PC-9 (cell line): ENCODE measurements at places on chromosomes 4 and X.
A peak's percentile ranks its signal among the peaks of the same experiment; 100 is the strongest.

- no peak for DNase-seq
These were observed 65.3 kb downstream of the NYX start for GRCh38 chrX:41512394-41512793.

- no peak for DNase-seq
These were observed 362.6 kb downstream of the GASK1B start for GRCh38 chr4:157810137-157810774.

- DNase-seq = no peak
These were observed at the start of gene LINC00632 for GRCh38 chrX:140709421-140709846. LINC00632 (plus strand) TSS chrX:140709759.

- peak; percentile 6 for DNase-seq
These were observed 106.3 kb upstream of the MID1 start for GRCh38 chrX:10726647-10727046.

DNA sequence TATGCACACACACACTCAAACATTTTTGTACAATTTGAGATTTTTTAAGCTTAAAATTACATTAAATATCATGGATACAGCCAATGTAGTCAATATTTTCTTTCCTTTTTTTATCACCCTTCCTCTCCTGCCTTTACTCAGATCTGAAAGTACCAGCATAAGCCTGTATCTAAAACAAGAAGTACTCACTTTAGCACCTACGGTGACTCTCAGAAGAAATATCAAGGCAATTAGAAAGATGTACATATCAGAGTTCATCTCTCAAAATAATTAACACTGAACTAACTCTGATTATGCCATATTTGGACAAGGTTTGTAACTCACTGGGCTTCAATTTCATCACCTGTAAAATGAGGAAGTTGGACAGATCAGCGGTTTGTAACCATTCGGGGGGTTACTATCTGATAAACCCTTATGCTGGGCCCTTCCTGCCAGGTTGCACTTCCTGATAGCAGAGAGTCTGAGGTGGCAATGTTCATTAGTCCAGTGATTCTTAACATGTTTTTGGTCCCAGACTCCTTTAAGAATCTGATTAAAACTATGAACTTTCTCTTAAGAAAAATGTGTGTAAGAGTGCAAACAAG lies 5.7 kb upstream of the GPR174 start:
- DNase-seq = no peak

DNA sequence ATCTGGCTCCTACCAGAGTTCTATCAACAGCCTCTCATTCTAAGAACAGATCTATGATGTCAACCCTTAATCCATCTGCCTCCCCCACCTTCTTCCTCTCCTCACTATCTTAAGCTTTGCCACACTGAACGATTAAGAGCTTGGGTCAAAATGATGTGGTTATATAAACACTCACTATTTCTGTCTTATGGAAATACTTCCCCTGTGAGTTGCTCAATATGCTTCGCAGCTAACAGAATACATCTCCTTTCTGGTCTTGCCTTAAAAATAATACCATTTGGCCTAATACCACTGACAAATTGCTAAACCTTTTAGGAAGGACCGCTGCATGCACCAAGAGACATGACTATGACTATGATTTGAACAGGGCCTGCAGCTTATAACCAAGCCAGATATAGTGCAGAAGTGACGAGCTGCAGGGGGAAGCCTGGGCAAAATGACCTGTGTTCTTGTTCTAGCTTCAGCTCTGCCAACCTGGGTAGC lies 130.9 kb downstream of the RNF150 start:
- DNase-seq = no peak

DNA sequence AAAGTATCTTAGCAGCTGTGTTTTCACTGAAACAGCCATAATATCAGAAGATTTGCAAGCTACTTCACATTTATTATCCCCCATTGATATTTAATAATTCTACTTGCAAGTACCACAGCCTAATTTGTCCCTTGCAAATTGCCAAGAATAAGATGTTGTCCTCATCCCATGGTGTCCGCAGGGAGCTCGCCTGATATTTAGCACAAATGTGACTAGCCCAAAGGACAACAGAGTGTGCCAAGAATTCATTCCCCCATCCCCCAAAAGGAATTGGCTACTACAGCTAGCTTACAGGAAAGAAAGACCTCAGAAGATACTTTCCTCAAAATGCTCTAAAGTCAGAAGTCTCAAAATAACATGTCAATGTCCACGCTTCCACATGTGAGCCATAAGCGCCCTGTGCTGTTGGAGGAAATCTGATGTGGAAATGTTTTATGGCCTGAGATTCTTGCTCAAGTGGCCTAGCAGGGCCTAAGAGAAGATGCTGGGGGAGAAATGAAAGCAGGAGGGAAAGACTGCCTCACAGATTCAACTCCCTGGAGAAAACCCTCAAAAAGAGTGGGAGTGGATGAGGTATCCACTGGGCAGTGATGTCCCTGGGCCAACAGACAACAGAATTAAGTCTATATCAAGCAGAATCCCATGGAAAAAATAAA lies 111.4 kb downstream of the SH3KBP1 start:
- no peak for DNase-seq

DNA sequence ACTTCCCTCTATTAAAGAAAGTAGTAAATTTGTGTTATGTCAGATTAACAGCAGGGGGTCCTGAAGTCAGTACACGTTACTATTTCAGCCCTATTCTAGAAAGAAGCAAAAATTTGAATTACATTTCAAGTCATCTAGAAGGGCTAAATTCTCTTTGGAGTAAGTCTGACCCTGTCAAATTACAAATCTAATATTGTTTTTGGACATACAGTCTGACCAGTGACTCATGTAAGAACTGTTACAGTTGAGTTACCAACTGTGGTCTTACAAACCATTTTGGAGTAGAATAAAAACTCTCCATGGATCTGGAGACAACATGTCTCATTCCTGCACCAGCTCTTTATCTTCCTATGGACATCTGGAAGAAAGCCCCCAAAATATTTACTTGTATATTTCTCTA lies 36.0 kb upstream of the GYPA start:
- no peak for DNase-seq

DNA sequence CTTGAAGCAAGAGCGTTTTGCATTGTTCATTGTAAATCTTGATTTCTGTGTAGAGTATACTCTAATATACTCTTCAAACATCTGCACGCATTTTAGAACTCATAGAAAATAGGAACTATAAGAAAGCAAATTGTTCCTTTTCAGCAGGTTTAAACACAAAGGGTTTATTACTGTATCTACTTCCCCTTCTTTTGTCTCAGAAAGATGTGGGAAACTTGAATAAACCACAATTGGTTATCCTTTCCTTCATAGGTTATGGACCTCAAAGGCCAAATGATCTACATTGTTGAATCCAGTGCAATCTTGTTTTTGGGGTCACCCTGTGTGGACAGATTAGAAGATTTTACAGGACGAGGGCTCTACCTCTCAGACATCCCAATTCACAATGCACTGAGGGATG lies 46.0 kb upstream of the GUCY1B1 start:
- no peak for DNase-seq

- DNase-seq = peak; percentile 37
These were observed 18.8 kb upstream of the TMSB4X start for GRCh38 chrX:12955882-12956703.

DNA sequence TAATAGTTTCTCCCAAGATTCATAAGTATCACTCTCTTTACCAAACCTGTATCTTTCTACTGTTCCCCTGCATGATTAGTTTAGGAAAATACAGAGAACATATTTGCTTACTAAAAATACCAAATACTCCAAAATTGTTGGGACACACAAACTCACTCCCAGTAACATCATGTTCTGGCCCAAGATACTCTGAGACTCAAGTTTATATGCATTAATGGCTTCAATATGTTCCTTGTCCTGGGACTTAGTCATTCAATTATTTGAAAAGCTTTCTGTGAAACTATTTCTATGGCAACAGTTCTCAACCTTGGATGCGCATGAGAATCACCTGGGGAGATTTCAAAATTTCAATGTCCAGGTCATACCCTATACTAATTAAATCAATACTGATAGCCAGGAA lies 138.9 kb upstream of the PTCHD1 start:
- DNase-seq = no peak

- DNase-seq = no peak
These were observed 69.2 kb downstream of the NLGN4X start for GRCh38 chrX:6159468-6159867.

GRCh38 chr4:168569066-168569930 lies 72.4 kb downstream of the PALLD start:
- DNase-seq = peak; percentile 62

- no peak for DNase-seq
These were observed 434 bp upstream of the TMEM255A start for GRCh38 chrX:120311727-120312063.

DNA sequence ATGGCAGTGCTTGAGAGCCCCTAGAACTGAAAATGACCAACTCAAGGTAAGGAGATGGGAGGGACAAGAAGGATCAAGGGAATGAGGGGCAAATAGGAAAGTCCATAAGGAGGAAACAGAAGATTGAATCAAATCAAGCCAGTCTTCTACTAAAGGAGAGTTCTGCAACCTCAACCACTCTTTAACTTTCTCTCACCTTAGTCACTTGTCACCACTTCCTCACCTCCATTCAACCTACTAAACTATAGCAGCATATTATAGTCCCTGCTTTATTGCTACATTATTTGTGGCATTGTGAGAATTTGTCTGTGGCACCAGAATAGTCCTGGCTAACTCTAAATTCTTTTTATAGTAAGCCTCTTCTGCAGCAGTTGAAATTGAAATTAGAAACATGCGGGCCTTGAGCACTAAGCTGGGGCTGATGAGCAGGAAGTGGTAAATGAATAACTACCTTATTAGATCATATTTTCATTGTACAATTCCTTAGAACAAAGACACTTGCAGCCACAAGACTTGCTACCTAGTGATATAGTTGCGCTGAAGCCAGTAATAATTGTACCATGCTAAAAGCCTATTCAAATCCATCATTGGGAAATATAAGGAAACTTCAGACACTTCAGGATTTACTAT lies 336.9 kb downstream of the ZNF674 start:
- peak; percentile 83 for DNase-seq

DNA sequence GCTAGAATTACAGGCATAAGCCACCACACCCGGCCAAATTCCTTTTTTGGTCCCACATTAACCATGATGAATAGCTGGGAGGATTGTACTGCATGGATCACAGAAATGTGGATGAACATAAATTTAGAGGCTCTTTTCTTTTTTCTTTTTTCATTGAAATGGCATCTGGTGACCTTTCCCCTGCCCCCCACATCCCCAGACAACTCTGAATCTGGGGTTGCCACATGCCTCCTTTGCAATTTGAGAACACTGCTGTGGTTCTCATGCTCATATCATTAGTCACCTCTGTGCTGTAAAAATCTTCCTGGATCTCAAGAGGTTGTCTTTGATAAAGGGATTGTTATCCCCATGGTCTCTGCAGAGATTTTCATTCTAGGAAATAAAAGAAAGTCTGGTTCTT lies 22.8 kb upstream of the FMR1NB start:
- peak; percentile 55 for DNase-seq

- no peak for DNase-seq
These were observed 117.2 kb downstream of the TEX13C start for GRCh38 chrX:125436855-125437254.

- DNase-seq = no peak
These were observed 823.0 kb downstream of the FAT4 start for GRCh38 chr4:126137782-126138170.

DNA sequence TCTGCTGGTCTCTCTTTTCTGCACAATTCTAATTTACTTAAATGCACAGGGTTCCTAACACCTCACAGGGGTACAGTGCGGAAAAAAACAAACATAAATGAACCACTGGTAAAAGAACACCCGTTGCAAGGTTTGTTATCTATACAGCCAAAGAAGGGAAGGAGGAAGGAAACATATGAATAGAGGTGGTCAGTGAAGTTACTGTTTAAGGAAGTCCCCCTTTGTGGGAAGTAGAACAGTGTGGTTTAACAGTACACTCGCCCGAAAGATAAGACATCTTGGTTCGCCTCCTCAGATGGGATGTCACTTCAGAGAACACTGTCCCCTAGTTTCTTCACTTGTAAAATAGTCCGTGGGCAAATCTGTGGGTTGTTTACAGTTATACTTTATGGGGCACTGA lies 57.5 kb downstream of the TEC start:
- DNase-seq = no peak

- DNase-seq = no peak
These were observed 24.1 kb downstream of the FAM47E start for GRCh38 chr4:76275486-76276124.

GRCh38 chrX:17737986-17738713 lies 857 bp downstream of the SCML1 start:
- DNase-seq = peak; percentile 43

GRCh38 chr4:151460434-151460833 lies 51.5 kb downstream of the FHIP1A start:
- no peak for DNase-seq

- DNase-seq = no peak
These were observed 202.2 kb downstream of the NLGN4X start for GRCh38 chrX:6026429-6026828.

DNA sequence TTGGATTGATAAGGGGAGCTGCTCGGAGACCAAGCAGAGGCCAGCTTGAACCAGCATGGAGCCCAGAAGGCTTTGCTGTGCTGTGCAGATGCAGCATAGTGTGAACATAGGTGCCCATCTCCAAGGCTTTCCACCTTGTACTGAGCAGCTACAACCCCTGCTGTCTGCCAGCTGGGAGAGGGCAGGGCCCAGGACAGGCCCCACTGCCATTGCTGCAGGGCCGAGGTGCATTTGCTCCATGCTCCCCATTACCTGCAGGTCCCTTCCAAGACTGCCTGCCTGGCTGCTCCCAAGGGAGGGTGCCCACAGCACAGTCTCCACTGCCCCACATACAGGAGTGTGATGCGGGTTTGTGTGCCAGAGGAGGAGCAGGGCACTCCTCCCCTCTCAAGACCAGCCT lies 1016.0 kb upstream of the INTU start:
- DNase-seq = no peak

DNA sequence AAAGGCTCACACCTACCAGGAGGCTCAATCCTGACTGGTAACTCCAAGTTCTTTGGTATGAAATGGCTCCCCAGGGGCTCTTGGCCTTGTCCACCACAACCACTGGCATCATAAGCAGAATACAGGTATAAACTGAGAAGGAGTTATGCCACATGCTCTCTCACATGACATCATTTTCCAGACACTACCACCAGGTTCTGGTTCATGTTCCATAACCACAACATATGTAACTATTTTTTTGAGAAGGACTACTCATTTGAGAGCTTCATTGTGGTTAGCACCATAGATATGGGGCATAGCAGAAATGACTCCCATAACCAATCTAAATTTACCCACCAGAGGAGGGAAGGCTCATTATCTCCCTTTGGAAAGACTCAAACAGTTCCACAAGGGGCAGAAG lies 19.6 kb downstream of the PRDM5 start:
- no peak for DNase-seq

DNA sequence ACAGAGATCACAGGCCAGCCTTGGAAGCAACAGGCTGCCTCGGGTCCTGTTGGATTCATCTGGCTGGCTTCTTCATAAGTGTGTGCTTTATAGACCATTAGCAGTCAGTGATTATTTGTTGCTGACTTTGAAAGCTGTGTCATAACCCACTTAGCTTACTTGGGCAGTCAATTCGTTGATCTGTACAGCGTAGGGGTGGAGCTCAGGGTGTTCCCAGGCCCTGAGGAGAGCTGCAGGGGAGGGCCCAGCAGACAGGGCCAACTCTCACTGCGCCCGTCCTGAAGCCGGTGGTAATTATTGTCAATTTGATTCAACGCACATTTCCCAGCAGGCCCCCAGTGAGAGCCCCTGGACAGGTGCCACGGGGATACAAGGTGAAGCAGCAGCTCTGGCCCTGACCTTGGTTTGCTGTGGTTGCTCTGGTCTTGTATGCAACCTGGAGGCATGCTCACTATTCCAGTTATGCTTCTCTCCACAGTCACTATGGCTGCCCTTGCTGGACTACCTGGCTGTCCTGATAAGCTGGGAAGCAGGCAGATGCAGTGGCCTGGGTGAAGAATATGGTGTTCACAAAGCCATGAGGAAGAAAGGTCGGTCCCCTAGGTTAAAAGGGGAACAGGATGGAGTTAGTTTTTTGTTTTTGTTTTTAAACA lies 40.1 kb upstream of the HMGB3 start:
- DNase-seq = no peak
